ENCODE measurements at places on chromosomes 11 and 22.

GRCh38 chr11:43933608-43934551 is 8.6 kb upstream of the C11orf96 start:
- no peak for DNase-seq

DNA sequence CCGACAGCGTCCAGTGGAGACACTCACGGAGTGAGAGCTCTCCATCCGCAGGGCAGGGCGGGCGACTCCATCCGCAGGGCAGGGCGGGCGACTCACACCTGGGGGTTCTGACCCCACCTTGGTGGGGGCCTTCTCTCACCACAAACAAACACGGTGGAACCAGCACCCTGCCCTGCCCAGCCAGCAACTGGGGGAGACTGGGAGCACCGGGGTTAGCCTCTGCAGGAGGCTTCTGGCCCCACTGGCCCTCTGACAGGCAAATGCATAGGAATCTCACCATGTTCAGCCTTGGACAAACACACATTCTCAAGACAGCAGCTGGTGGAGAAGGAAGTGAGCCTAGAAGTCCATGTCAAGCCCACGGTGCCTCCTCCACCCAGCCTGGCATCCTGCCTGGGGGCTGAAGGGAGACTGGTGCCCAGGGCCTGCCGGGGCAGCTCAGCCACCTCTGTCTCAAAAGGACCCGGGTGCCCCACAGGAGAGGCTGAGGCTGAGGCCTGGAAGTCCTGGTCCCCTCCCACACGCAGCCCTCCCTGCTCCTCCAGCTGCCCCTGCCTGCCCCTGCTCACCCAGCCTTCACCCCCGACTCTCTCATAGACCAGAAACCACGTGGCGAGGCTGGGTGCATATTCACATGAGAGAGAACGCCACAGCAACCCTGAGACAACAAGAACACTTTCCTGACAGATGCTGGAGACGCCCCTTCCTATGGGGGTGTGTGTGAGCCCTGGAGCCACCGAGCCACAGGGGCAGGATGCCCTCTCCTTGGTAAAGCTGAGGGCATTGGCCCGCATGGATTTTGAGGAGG is 98.4 kb upstream of the B3GAT1 start:
- no peak for DNase-seq

DNA sequence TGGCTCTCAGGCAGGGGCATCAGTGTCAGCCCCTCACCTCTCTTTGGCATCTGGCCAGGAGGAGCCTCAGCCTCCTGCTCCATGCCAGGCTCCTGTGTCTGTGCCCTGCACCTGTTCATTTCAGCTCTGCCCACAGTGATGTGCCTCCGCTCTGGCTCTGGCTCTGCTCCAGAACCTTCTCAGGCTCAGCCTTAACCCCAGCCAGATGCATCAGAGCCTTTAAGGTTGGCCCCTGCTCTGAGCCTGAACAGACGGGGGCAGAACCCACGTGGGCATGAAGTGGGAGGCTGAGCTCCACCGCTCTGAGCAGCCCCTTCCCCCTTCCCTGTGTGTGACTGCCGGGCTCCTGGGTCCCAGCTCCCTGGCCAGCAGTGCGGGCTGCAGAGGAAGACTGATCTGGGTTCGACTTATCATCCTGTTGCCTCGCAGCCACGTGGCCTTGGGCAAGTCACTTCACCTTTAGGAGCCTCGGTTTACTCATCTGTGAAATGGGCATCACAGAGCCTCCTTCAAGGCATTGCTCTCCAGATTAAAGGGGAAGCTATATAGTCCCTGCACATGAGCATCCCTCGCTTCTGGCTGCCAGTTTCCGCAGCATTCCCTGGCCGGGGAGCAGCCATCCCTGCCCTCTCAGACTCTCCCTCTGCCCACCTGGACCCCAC is 44.7 kb upstream of the RTL6 start:
- DNase-seq = no peak

DNA sequence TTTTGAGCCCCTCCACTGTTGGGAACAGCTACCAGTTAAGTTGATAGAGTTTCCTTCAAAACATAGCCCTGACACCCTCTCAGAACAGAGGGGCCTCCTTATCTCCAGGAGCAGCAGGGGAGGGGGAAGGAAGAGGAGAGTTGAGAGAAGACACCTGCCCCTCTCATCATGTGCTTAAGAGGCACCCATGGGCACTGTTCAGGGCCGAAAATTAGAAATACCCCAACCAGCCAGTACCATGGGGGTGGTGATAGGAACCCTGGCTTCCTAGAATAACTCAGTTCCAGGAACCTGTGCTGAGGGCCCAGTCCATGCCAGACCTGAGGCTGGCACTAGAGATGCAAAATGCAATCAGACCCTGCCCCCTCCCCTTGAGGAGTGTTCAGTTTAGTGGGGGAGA is 9.3 kb upstream of the GDPD5 start:
- no peak for DNase-seq

DNA sequence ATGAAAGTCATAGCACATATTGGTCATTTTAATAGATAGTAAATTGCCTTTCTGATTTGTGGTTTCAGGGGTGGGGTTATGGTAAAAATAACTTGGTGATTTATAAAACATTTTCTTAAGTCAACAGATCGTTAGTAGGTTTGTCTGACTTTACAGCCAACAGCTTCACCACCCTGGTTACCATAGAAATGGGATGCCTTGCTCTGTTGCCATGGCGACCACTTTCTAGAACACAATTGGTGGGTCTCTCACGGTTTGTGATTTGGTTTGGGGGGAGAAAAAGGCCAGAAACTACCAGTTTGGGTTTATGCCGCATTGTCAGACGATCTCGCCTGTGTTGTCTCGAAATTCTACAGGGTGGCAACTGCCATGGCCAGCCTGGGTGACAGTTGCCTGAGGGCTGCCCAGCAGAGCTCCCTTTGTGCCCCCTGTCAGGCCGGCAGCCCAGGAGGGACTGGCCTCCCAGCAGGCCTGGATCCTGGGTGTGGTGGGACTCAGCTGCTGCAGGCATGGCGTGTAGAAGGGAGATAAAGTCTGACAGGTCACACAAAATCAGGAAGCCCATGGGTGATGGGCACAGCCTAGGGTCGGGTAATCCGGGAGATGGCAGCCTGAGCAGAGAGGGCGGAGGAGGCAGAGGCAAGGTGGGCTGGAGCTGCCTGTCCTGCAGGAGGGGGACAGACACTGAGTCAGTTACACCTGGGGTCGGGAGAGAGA is 30.9 kb downstream of the KCNC1 start:
- DNase-seq = no peak

DNA sequence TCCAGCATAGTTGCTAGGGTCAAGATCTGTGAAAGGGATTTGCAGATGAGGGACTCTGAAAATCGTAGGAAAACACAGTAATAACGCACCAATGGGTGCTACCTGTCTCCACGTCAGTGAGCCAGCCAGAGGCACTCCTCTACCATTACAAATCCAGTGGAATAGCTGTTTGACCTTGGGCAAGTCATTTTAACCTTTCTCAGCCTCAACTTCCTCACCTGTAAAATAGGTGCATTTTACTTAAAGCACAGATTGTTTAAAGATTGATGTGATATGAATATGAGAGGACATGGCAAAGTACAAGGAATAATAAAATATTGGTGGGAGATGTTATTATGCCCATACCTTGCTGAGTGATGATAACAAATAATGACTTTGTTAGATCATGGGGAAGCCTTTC is 148.1 kb upstream of the TTC12 start:
- DNase-seq = no peak

- no peak for DNase-seq
Measured at GRCh38 chr11:45653277-45653676, 12.1 kb downstream of the CHST1 start.

DNA sequence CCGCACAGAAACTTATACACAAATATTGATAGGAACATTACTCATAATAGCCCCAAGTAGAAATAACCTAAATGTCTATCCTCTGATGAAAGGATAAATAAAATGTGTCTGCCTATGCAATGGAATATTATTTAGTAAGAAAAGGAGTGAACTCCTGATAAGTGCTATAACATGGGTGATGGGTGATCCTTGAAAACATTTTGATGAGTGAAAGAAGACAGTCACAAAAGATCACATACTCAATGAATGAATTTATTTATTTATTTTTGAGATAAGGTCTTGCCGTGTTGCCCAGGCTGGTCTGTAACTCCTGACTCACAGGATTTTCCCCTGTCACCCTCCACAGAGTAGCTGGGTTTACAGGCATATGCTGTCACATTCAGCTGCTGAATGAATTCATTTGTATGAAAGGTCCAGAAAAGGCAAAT is 17.3 kb downstream of the RNF121 start:
- DNase-seq = no peak

GRCh38 chr11:2924381-2924780 is 4.8 kb downstream of the PHLDA2 start:
- no peak for DNase-seq

GRCh38 chr11:115963156-115963555 is 458.9 kb upstream of the CADM1 start:
- DNase-seq = no peak

GRCh38 chr22:50146439-50147238 is 23.9 kb upstream of the PANX2 start:
- peak; percentile 51 for DNase-seq

GRCh38 chr11:96229354-96229977 is 113.5 kb downstream of the MAML2 start:
- no peak for DNase-seq

GRCh38 chr11:33542921-33543320 is 157.7 kb downstream of the C11orf91 start:
- peak; percentile 6 for DNase-seq

Measured in renal cortex interstitium (tissue), 15 donors.